ENCODE measurements at places on chromosomes 13 and 19.

DNA sequence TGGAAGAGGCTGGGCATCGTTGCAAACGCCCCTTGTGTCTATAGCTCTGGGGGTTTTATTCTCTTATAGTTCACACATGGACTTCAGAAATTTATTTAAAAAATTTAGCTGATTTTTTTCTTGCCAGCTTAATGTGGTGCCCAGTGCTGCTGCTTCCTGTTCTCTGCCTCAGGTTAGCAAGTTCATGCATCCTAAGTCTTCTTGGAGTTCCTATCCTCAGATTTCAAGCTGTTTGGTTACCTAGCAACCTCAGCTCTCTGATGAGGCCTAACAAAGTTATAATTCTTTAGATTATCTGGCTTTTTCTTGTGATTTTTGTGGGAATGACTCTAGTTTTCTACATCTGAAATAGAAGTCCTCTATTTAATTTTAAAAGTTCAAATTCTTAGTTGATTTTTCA is 250.9 kb downstream of the MAB21L1 start:
- no peak for DNase-seq

- no peak for DNase-seq
Measured at GRCh38 chr13:99974939-99975561, 3.5 kb upstream of the ZIC5 start.

DNA sequence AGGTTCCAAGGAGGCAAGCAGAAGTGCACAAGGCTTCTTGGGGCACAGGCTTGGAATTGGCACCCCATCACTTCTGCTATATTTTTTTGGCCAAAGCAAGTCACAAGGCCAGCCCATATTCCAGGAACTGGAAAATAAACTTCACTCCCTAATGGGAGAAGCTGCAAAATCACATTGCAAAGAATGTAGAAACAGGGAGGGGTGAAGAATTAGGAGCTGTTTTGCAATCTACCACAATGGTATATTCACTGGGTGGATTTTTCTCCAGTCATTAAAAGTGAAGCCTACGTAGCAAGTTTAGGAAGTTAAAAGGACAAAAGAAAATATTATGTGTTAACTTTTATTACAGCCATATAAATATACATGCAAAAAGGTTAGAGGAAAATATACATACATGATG is 464.8 kb downstream of the COG6 start:
- no peak for DNase-seq

- no peak for DNase-seq
Measured at GRCh38 chr13:102999499-102999898, 66.7 kb downstream of the SLC10A2 start.

GRCh38 chr13:109642358-109642757 is 144.0 kb downstream of the IRS2 start:
- no peak for DNase-seq

- DNase-seq: no peak
Measured at GRCh38 chr19:17325133-17325532, 9.5 kb downstream of the ANO8 start.

GRCh38 chr13:23510544-23510916 is 59.7 kb upstream of the TNFRSF19 start:
- DNase-seq: no peak

DNA sequence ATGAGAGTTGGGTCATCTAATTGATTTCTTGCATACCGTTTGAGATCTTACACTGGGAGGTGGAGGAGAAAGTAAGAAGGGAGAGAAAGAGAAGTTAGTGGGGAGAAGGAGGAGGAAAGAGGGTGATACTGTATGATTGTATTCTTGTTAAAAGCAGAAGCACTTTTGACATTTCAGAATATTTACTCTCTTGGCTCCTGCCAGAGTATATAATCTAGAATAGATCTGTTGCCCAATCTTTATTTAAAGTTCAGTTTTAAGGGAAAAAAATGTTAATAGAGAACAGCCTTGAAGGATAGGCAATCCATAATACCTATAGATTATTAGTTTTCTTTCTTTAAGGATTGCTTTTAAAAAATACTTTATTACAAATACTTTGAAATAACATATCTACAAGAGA is 41.5 kb downstream of the PDS5B start:
- no peak for DNase-seq

GRCh38 chr19:10027158-10027997 is 14.1 kb downstream of the RDH8 start:
- DNase-seq: peak; percentile 73

- DNase-seq: no peak
Measured at GRCh38 chr19:45922281-45922680, 7.7 kb upstream of the NANOS2 start.

DNA sequence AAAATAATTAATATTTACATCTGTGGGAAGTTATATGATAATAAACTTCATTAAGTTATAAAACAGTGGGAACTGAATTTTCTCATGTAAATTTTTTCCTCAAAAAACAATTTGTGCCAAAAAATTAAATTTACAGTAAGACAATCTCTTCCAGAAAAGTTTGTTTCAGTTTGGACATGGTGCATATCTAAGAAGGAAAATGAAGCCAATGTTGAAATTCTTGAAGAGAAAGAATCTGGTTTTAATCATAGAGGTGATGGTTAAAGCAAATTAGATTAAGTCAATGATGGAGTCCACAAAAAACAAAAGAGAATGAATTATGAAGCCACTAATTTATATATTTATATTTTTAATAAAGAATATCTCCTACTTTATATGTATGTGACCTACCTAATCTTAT is 457.2 kb upstream of the SLITRK1 start:
- no peak for DNase-seq

- DNase-seq: no peak
Measured at GRCh38 chr13:48624858-48625257, 28.9 kb upstream of the CYSLTR2 start.

DNA sequence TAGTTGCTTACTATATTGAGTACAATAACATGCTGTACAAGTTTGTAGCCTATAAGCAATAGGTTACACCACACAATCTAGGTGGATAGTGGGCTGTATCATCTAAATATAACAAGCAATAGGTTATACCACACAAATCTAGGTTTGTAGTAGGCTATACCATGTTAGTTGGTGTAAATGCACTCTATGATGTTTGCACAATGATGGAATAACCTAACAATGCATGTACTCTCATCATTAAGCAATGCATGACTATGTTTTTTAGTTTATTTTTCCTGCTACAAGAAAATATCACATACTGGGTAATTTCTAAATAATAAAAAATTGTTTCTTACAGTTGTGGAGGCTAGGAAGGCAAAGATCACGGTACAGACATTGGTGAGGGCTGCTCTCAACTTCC is 262.5 kb downstream of the SLITRK6 start:
- DNase-seq: no peak

GRCh38 chr19:4278010-4278409 is 1.1 kb upstream of the SHD start:
- DNase-seq: no peak

GRCh38 chr13:100473087-100473486 is 115.5 kb downstream of the GGACT start:
- no peak for DNase-seq

GRCh38 chr19:11046605-11047354 is 42.5 kb upstream of the LDLR start:
- no peak for DNase-seq
